Suppressor macrophage treated with lipopolysaccharide for 1 hour (primary cell): ENCODE measurements at places on chromosomes 2 and 18.

DNA sequence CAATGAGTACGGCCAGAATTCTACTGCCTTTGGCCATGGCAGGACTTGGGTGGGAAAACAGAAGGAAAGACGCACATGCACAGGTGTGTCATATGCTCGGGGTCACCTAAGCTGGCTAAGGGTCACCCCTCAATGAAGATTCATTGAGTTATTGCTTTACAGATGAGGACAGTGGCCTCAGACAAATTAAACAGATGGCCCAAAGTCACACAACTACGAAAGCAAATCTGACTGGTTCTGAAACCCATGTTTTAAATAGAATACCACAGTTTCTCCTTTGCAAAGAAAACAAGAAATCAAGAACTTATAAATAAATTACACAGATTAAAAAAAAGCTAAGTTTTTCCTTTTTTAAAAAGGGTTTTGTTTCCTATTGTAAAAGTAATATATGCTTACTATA lies 70.5 kb downstream of the ID2 start:
- no peak for DNase-seq

DNA sequence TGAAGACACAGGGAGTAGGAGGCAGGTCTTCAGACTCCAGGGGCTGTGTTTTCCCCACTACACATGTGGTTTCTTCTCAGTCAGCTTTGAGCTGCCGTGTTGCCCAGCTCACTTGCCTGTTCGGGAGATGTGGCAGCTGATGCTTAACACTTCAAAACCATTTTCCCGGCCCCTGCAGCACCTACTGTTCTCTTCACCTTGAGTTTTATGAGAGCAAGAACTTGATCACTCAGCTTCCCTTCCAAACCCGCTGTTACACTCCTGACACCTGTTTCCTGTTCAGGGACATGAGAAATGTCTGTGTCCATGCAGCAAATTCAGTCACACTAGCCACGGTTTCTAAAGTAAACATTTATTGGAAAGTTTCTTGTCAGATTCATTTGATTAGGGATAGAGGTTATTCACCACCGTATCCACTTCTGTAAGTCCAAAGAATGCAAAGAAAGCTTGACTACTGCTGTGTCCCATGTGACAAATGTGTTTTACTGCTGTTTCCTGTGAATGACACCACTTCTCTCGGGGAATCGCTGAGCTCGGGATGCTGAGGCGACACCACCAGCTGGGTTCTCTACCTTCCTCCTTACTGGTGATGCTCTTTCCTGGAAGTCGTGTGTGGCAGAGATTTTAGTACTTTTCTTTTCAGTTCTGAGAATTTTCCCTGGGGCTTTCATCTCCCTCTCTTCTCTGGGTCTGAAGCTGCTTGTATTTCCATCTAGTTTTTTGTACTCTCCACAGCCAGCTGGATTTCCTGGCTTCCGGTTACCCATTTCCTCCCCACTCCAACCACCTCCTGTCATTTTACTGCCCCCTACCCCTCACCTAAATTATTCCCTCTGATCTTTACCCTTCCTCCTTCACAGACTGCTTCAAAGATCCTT lies 91.7 kb downstream of the KLF7 start:
- peak; percentile 84 for DNase-seq

DNA sequence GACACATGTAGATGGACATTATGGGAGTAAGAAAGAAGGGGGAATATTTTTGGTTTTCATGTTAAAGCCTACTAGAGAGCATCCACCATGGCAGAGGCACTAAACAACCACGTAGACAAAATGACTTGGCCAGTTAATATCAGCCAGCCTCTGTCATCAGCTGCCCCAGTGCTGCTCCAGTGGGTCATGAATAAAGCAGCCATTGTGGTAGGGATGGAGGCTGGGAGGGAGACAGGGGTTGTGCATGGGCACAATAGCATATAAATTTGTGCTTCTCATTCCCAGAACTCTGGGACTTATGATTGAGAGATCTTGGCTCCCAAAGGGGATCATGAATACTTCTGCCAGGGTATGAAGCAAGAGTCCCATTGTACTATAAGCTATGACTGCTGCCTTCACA lies 31.1 kb upstream of the CXCR4 start:
- DNase-seq: no peak

- DNase-seq: no peak
Measured at GRCh38 chr2:121254748-121255147, 30.3 kb downstream of the TFCP2L1 start.

- DNase-seq: no peak
Measured at GRCh38 chr2:72008608-72009007, 139.1 kb downstream of the CYP26B1 start.

DNA sequence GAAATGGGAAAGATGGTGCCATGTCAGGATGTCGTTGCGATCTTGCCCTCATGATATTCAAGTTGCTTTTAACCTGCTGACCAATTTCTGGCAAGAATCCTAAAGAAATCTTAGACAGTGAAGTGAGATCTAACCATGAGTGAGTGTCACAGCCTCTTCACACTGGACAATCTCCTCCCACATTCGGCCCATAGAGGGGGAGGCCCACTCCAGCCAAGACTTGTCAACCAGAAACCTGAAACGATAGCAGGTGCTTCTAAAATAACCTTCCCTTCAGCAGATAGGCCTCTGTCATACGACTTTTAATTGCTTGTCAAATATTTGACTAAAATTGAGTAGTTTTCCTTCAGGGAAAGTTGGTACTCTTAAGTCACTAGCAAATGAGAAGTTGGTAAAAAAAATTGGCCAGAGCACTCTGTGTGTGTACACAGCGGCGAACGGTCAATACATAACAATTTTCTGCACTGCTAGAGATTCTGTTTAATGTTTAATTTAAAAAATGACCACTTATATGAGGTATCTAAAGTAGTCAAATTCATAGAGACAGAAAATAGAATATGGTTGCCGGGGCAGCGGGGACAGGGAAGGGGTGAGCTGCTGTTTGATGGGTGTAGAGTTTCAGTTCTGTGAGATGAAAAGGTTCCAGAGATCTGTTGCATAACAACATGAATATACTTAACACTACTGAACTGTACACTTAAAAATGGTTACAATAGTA lies 110.2 kb downstream of the VAPA start:
- no peak for DNase-seq

GRCh38 chr18:58698701-58699193 lies 27.5 kb downstream of the MALT1 start:
- no peak for DNase-seq

- DNase-seq: peak; percentile 74
Measured at GRCh38 chr18:79380816-79381806, 14.6 kb upstream of the NFATC1 start.

GRCh38 chr2:205755923-205756322 lies 73.6 kb downstream of the NRP2 start:
- no peak for DNase-seq

- no peak for DNase-seq
Measured at GRCh38 chr18:2430191-2430590, 141.1 kb downstream of the METTL4 start.

DNA sequence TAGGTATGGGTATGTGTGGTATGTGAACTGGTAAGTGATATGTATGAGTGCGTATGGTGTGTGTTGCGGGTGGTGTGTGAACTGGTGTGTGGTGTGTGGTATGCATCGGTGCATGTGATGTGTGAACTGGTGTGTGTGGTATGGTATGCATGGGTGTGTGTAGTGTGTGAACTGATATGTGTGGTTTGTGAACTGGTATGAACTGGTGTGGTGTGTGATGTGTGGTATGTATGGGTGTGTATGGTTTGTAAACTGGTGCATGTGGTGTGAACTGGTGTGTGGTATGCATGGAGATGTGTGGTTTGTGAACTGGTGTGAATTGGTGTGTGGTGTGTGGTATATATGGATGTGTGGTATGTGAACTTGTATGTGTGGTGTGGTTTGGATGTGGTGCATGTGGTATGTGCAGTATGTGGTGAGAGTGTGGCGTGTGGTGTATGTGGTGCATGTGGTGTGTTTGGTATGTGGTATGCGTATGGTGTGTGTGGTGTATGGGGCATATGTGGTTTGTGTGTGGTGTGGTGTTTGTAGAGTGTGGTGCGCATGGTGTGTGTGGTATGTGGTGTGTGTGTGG lies 208.9 kb upstream of the TNP1 start:
- no peak for DNase-seq

DNA sequence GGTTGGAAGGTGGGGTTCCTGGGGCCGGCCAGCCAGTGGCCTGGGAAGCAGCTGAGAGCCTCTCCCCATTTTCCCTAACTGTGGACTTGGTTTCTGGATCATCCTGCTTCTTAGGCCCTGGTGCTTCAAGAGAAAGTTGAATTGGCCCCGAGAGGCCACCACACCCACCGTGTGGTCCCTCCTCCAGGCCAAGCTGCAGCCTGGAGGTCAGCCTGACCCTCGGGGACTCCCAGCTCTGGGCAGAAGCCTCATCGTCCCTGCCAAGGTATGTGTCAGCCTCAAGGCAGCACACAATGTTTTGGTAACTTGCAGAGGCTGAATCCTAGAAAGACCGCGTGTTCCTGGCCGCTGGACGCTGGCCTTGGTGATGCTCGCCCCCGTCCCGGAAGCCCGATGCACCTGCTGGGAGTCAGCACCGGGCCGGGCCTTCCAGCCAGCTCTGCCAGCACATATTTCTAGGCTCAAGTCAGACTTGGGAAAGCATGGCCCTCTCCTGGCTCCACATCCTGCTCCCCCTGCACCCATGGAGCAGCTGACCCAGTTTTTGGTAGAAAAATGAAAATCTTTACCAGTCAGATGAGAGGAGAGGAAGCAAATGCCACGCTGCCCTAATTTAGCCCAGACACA lies 72.6 kb downstream of the ACTR2 start:
- DNase-seq: no peak

- DNase-seq: peak; percentile 70
Measured at GRCh38 chr2:72150157-72150860, 2.6 kb upstream of the CYP26B1 start.

GRCh38 chr2:216519154-216519762 lies 20.6 kb downstream of the RPL37A start:
- peak; percentile 83 for DNase-seq

GRCh38 chr2:231666171-231667095 lies 41.9 kb upstream of the PTMA start:
- peak; percentile 94 for DNase-seq

DNA sequence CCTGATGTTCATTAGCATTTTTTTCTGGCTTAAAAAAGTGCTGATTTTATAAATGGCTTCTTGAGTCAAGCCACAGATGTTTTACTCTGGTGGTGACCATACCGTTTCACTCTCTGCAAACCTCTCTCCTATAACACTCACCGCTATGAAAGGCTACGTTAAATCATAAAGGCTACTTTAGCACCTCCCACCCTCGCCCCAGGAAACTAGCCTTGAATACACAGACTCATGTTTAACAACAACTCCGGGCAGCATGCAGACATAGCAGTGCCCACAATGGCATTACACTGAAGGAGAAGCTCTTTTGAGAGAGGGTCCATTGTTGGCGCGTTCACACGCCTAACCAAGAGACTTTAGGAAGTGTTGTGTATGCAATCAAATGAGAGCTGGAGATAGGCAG lies 5.6 kb downstream of the MYT1L start:
- DNase-seq: no peak

DNA sequence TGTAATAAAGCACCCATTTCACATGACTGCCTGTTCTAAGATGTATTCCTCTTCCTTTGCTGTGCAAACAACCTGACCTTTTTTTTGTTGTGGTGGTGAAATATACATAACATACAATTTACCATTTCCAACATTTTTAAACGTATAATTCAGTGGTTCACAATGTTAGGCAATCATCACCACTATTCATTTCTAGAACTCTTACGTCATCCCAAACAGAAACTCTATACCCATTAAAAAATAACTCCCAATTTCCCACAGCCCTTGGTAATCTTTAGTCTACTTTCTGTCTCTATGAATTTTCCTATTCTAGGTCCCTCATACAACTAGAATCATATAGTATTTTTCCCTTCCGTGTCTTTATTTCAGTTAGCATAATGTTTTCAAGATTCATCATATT lies 36.7 kb downstream of the RND3 start:
- no peak for DNase-seq

DNA sequence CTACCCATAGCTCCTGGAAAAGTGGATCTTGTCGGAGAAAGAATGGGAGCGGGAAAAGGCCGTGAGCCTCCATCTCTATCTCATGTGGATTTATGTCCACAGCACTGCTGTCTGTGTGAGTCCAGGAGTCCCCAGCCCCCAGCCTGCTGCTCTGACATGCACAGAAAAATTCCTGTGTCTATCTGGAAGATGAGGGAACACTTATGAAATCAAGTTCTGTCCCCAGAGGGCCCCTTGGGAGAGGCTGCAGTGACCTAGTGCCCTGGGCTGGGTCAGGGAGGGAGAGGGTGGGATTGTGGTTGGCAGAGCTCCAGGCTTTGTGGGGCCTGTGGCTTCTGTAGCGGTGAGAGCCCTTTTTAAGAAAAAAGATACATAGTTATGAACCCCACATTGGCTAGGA lies 37.6 kb downstream of the HJURP start:
- no peak for DNase-seq

GRCh38 chr18:35075132-35075531 lies 33.9 kb downstream of the MAPRE2 start:
- DNase-seq: no peak

DNA sequence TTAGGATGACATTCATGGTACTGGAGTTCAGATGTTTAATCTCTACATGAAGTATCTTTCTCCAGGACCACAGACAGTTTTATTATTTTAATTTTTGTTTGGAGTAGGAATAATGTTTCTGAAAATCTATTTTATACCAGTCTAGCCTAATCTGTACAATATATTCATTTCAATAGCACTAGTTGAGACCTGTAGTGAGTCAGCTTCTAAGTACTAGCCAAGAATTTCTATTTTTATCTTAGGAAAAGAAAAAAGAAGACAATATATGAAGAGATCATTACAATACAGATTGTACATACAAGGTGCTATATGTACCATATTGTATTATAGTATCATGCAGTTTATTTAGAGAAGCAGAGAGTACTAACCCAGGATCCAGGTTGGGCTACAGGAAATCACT lies 826.9 kb upstream of the PIK3C3 start:
- no peak for DNase-seq

GRCh38 chr2:53040536-53041229 lies 726.9 kb upstream of the CHAC2 start:
- no peak for DNase-seq

DNA sequence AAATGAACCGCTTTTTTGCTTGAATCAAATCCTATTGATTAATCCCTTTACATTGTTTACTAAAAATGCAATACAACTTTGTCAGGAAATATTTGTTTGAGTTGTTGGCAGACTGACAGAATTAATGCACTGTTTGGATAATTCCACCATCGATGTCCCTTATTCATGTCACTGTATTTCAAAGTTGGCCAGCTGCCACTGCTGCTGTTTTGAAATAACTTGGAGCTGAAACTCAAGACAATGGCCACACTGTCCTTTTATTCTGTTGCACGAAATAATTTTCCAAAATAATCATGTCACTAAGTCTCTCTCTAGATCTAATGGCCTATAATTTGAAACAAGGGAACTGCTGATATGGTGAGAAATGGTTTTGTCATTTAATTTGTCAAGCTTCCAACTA lies 55.2 kb upstream of the PAX3 start:
- DNase-seq: no peak
